Adipose tissue (tissue), 3 donors: ENCODE measurements at places on chromosomes 7 and 10. TPM values are rescaled to one million over a fixed set of nuclear protein-coding genes. Genes with fewer than 3 reads are reported as not detected.

KCND2 gene
- 0.05 TPM for polyA plus RNA-seq

TRPV5 gene
- not detected for polyA plus RNA-seq

PRLHR gene
- not detected for polyA plus RNA-seq

CLRN3 gene
- polyA plus RNA-seq: 0.07 TPM

TMEM196 gene
- polyA plus RNA-seq: not detected

TRIL gene
- 0.45 TPM for polyA plus RNA-seq

EPHA1 gene
- polyA plus RNA-seq: 4.9 TPM

VWC2 gene
- not detected for polyA plus RNA-seq

COMMD3 gene
- 30.2 TPM for polyA plus RNA-seq

WDFY4 gene
- polyA plus RNA-seq: 0.54 TPM

FFAR4 gene
- polyA plus RNA-seq: 0.22 TPM

SPDYE16 gene
- 0.10 TPM for polyA plus RNA-seq

FZD1 gene
- 3.3 TPM for polyA plus RNA-seq

OR2A1 gene
- not detected for polyA plus RNA-seq

AGR3 gene
- 4.4 TPM for polyA plus RNA-seq

NPSR1 gene
- polyA plus RNA-seq: not detected

NAT16 gene
- not detected for polyA plus RNA-seq
